Neural progenitor cell (in vitro differentiated cells): ENCODE measurements at places on chromosomes 1 and 21. TPM values are rescaled to one million over a fixed set of nuclear protein-coding genes. Genes with fewer than 3 reads are reported as not detected.
A peak's percentile ranks its signal among the peaks of the same experiment; 100 is the strongest.

GRCh38 chr1:12204140-12204539 lies 25.7 kb upstream of the VPS13D start:
- no peak for DNase-seq

GRCh38 chr1:25697435-25698217 lies 81.0 kb downstream of the MAN1C1 start:
- no peak for DNase-seq

GRCh38 chr1:70090141-70090540 lies 115.2 kb downstream of the LRRC40 start:
- DNase-seq: no peak

GRCh38 chr1:65490231-65491009 lies 70.0 kb downstream of the LEPR start:
- DNase-seq: no peak

GRCh38 chr1:147603986-147604385 lies 62.7 kb downstream of the BCL9 start:
- DNase-seq: no peak

DNA sequence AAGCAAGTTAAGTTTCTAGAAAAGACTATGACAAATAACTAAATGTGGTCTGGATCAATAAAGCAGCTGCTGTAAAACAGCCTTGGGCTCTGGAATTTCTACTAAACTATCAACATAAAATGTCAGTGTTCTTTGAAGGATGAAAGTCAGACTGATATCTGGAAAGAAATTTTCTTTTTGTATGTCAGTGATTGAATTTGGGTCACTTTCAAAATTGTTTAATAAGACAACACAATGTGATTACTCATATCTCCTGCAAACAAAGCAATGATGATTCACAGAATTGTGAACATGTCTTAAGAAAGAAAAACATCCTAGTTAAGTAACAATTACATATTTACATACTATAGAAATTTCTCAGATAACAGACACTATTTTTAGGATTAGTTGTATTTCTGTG lies 826.4 kb downstream of the PLA2G4A start:
- no peak for DNase-seq

DNA sequence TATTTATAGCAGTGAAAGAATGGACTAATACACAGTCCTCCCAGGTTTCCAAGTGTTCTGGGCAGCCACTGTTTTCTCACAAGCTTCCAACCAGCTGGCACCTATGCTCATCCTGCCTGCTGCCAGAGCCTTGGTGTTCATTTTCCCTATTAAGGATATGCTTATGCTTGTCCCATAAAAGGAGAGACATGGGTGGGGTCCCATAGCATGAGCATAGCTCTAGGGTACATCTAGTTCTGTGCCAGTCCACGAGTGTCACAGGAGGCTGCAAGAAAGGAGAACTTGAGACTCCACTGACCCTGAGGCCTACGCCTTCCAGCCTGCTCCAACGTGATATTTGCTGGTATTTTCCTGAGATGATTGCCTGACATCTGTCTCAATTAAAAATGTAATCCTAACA lies 192.4 kb upstream of the PTGFR start:
- DNase-seq: no peak

DNA sequence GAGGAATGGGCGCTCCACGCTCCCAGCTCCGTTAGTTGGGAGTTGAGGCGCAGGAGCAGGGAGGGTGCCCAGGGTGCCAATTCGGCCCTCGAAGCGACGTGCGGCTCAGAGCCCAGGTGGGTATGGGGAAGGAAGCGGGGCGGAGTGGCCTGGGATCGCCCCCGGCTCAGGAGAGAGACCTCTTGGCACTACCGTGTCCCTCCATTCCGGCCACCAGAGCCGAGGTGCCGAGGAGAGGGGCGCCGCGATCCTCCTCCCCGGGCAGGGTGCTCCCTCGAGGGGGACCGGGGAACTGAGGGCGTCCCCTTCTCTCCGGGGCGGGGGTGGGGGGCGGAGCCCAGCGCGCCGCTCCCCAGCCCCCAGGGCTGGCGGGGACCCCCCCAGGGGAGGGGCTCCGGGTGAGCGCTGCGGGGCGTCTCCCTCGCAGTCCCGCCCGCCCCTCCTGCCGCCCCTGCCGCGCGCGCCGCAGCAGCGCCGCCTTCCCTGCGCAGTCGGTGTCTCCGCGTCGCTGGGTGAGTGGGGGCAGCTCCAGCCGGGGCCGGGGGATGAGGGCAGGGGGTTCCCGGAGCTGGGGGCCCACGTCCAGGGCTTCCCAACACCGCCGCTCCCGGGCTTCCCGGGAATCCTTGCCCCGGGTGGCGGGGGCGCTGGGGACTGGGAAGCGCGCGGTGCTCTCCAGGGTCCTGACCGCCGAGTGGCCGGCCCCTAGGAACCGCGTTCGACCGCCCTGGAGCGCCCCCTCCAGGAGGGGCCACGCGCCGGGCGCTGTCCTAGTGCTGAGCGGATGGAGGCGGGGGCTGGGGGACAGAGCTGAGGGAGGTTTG lies at the start of gene HPCA:
Gene HPCA (plus strand): TSS at position 488 of the 824 bp plus-strand sequence. CDS start 2,408 bp downstream, outside the sequence.
- peak; percentile 96 for DNase-seq

- no peak for DNase-seq
Measured at GRCh38 chr1:147622731-147623130, 47.6 kb downstream of the ACP6 start.

GRCh38 chr1:168598892-168599291 lies 22.5 kb downstream of the XCL1 start:
- no peak for DNase-seq

DNA sequence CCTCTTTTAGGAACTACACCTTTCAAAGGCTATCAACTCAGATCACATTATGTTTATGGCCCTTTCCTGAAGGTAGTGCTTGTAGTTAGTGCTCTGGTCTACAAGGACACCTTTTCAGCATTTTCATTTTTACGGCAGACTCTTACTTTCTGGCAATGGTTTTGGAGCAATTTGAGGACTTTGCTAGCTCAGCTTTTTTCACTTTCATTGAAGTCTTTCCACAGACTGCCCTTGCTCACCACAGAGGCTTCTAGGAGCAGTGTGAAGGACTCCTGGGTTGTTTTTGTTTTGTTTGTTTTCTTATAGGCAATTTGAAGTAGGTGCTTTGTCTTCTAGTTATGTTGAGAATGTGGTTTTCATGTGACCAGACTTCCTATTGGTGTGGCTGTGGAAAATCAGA lies 43.1 kb downstream of the CD55 start:
- no peak for DNase-seq

- peak; percentile 18 for DNase-seq
Measured at GRCh38 chr1:4657960-4658541, 3.6 kb downstream of the AJAP1 start.

Gene SPRR2G
- not detected in 2 replicates for total RNA-seq

Gene SPRR2F
- total RNA-seq: not detected in 2 replicates

Gene AQP10
- not detected in 2 replicates for total RNA-seq

Gene ANKRD65
- total RNA-seq: 0.15 and 1.7 TPM in 2 replicates

Gene SFN
- 0.21 and 0.99 TPM in 2 replicates for total RNA-seq

Gene CNR2
- total RNA-seq: not detected in 2 replicates

Gene SPRR1A
- total RNA-seq: not detected in 2 replicates
